ENCODE measurements at places on chromosomes 2 and 18.

DNA sequence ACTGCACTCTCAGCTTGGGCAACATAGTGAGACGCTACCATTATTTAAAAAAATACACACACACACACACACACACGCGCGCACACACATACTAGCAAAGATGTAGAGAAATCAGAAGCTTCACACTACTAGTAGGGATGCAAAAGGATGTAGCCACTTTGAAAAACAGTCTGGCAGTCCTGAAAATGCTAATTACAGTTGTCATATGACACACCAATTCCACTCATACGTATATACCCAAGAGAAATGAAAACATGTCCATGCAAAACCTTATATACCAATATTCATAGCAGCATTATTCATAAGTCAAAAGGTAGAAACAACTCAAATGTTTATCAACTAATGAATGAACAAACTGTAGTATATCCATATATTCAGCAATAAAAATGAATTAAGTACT is 90.3 kb downstream of the SLC25A12 start:
- DNase-seq = no peak

DNA sequence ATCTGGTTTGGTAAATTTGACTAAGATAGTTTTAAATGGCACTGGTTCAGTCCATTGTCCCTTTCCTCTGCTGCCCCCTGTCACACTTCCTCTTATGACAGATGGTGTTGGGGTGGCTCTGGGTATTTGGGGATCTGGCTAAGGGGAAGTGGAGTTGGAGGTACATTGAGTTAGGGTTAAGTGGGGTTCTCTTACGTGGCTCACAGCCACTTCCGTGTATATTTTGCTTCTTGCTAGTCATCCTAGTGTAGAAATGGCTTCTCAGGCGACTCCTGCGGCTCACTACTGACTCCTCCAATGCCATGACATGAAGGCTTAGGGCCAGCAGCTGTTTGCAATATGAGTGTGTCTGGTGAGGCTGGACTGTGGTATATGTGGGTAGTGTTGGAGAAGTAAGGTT is 187.0 kb downstream of the HAUS1 start:
- no peak for DNase-seq

DNA sequence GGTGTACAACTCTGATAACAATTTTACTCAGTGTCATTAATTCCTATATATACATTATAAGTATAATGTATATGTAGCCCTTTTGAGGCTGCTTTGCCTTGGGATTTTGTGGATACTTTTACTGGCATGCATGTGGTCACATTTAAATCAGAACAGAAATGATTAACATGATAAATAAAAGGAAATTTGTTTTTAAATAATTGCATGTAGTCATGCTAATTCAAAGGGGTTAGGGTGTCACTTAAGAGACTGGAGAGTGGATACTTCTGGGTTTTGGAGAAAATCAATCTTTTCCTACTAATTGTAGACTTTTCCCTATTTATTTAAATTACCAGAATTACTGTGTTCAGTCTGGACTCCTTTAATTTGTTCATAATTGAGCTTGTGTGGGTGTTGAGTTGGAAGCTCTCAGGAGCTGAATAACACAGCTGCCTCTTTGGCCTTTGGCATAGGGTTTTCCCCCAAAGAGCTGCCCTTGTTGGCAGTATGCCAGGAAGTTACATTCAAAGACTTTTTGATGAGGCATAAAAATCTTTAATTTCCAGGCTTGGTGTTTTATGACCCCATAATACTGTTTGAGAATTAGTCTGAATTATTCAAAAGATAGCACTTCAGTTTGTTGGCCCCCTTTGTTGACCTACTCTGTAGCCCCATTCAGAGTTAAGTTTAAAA is 484.7 kb upstream of the NRP2 start:
- DNase-seq = no peak

DNA sequence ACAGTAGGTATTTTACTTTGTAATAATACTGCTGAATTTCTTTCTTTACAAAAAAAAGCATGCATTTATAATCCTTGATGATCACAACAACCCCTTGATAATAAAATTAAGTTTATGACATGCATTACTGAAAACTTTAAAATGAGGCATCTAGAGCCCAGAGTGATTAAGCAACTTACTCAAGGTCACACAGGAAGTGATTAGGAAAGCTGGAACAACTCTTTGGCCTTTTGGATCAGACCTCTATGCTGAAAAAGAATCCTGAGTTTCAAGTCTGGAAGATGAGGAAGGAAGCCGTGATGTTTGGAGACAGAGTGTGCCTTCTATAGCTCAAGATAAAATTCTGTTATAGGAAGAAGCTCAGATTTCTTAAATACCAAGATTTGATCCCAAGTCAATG is 105.0 kb upstream of the ATP8B1 start:
- DNase-seq = no peak

GRCh38 chr18:32360682-32361345 is 109.9 kb downstream of the GAREM1 start:
- DNase-seq = no peak

- DNase-seq = no peak
These were observed 30.1 kb downstream of the HS1BP3 start for GRCh38 chr2:20620696-20621365.

- no peak for DNase-seq
These were observed 565.4 kb downstream of the TNS1 start for GRCh38 chr2:217437290-217437870.

GRCh38 chr2:46298522-46299353 is 1.5 kb downstream of the EPAS1 start:
- peak; percentile 38 for DNase-seq

DNA sequence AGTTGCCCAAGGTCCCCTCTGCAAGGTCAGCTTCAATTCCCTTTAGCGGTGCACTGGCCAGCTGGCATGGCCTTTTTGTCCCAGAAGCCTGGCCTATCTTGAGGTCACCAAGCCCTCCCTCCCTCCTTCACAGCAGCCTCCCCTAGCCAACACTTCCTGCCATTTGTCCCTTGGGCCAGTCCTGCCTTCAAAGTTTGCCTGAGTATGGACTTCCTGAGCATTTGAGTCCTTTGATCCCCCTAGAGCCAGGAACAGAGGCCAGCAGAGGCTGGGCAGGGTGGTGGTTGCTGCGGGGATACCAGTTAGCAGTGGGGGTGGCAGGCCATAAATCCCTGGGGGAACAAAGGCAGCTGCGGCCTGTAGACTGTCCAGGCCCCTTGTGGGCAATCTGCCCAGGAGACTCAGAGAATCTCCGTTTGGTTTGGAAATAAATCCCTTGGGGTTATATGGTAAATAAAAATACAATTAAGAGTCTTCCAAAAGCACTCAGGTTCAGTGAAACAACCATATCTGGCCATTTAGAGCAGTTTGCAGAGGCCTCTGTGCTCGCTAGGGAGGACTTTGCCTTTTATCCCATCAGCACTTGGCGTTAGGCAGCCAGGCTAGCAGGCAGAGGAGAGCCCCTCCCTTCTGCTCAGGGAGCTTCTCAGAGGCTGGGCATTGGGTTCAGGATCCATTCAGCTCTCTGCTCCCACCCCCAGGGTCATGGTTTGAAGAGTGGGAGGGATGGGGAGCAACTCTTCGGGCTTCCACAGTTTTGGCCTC is 3.1 kb upstream of the HES6 start:
- DNase-seq = no peak

- no peak for DNase-seq
These were observed 23.5 kb downstream of the GPC1 start for GRCh38 chr2:240458900-240459391.

DNA sequence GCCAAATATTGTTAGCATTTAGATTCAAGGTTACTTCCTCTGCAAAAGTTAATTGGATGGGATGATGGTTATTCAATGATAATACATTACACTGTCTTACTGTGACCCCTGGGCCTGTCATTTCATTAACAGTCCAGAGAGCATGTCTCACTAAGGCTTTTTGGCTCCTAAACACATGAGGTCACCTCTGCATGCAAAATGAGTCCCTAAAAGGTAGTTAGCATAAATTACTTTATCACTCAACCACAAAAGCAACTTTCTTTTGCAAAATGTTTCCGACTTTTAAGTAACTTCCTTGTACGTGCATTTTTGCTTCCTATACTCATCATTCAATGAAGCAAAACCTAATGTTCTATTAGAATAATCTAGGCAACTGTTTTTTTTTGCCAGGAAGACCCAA is 16.8 kb upstream of the AGFG1 start:
- no peak for DNase-seq

GRCh38 chr18:63293935-63294334 is 25.6 kb downstream of the BCL2 start:
- DNase-seq = no peak

DNA sequence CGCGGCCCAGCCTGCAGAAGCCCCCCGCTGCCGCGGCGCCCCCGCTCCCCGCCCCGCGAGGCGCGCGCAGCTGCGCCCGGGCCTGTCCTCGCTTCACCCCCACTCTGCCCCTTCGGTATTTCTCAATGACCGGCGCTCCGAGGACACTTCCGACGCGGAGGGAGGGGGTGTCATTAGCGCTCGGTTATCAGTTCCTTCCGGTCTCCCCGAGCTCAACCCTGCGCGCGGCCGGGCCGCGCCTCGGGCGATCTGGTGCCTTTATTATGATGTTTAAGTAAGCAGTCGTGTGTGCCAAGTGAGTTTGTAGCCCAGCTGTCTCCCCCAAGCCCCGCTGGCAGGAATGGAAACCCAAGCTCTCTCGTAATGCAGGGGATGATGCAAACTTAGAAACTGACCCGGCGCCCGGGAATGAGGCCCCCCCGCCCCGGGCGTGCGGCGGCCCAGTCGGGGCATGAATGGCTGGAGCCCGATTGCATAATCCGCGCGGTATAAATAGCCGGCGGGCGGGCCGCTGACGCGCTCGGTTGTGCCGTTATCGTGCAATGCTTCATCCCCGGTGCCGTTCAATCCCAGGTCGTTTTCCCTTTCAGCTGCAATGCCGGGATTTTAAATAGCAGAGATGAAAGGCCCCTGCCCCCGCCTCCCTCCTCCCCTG is 3.9 kb upstream of the SPRED2 start:
- peak; percentile 59 for DNase-seq

GRCh38 chr18:79485788-79486355 is 90.1 kb downstream of the NFATC1 start:
- DNase-seq = no peak

- no peak for DNase-seq
These were observed 3.5 kb downstream of the DUSP11 start for GRCh38 chr2:73776381-73776780.

GRCh38 chr2:31253356-31254131 is 19.6 kb downstream of the EHD3 start:
- no peak for DNase-seq

GRCh38 chr2:84830758-84831500 is 50.0 kb downstream of the TRABD2A start:
- no peak for DNase-seq

- no peak for DNase-seq
These were observed 323.4 kb upstream of the SLC14A2 start for GRCh38 chr18:45291621-45292615.

DNA sequence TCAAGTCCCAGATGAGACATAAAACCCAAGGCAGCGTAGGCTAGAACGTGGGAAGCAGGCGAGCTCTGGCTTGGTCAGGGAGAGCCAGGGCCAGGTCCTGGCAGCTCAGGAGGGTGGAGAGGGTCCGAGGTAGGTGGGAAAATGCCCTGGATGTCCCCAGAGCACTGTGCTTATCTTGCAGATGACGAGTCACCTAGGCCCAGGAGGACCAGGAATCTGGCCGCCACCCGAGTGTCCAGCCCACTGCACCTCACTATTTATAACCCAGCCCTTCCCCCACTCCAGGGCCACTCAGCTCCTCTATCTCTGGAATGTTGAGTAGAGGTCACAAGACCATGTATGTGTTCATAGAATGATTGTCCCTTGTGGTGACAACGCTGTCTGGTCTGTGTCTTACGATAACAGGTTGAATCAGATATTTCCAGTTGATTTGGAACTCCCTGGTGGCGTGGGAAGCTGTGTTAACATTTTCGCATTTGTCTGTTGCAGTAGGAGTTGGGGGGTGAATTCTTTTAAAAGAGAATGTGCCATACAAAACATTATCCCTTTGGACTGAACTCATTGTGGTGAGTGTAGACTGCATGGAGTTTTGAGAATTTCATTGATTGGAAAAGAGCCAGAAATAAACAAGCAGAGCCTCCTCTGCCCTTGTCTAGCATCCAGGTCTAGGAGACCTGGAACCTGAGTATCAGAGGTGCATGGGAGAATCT is 47.5 kb downstream of the EMILIN2 start:
- DNase-seq = no peak

GRCh38 chr2:168614172-168615018 is 158.3 kb downstream of the CERS6 start:
- no peak for DNase-seq

- peak; percentile 55 for DNase-seq
These were observed 43.7 kb downstream of the HDLBP start for GRCh38 chr2:241271706-241272302.

DNA sequence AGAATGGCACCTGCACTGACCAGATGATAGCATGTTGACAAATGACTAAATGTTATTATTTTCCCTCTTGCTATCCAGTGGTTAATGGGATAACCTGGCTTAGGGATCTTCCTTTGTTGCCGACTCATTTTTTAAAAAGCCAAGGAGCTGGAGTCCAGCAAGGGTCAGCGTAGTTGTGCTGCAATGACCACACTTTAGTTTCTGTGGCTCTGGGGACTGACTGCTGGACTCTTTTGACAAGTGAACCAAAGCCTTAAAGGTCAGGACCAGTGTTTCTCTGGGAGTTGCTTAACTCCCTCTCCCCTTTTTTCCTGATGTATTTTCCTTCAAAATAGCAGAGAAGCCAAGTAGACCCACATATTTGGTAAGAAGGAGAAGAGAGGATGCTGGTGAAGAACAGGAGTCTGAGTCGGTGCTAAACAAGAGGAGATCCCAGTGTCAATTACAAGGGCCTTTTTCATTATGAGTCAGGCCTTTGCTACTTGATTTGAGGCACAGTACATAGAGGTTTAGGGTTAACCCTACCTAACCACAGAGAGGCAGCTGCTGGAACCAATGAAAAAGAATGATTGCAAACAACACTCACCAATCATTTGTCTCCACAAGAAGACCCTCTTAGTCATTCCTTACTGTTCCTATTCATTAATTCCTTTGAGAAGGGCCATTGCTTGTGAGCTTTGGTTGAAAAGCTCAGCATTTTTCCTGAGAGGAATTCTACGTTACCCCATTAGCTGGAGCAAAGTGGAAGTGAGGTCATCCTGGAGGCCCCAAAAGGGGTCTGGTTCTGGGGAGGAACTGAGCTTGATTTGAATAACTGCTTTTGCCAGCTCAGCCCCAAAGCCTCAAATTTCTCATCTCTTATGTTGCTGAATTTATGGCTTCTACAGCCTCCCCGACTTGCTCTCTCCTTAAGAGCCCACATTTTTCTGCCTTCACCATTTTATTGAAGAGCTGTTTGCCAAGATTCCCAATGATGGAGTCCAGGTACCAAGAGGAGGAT is 137.6 kb upstream of the HNMT start:
- no peak for DNase-seq

- no peak for DNase-seq
These were observed 213.9 kb upstream of the MAP2 start for GRCh38 chr2:209209943-209210342.

DNA sequence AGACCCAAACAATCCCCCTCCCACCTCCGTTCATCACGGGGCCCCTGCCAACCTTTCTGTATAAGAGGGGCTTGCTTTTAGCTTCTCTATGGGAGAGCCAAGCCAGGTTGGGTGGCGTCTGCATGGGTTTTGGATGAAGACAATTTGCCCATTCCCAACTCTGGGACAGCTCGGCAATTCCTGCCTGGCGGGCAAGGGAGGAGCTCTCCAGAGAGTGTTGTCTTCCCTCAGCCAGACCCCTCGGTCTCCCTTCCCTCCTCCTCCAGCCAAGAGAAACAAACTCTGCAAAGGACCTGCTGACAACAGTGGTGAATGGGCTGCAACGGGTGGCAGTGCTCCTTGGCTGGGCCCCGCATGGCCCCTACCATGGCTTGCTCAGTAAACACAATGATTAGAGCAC is 267.2 kb upstream of the HDAC4 start:
- no peak for DNase-seq

Measured in right renal pelvis (tissue), 4 donors.